ENCODE measurements at places on chromosomes 3 and 15. TPM values are rescaled to one million over a fixed set of nuclear protein-coding genes. Genes with fewer than 3 reads are reported as not detected.

Gene COL8A1
- total RNA-seq: not detected

Gene ZNF445
- total RNA-seq: 9.2 TPM

DNA sequence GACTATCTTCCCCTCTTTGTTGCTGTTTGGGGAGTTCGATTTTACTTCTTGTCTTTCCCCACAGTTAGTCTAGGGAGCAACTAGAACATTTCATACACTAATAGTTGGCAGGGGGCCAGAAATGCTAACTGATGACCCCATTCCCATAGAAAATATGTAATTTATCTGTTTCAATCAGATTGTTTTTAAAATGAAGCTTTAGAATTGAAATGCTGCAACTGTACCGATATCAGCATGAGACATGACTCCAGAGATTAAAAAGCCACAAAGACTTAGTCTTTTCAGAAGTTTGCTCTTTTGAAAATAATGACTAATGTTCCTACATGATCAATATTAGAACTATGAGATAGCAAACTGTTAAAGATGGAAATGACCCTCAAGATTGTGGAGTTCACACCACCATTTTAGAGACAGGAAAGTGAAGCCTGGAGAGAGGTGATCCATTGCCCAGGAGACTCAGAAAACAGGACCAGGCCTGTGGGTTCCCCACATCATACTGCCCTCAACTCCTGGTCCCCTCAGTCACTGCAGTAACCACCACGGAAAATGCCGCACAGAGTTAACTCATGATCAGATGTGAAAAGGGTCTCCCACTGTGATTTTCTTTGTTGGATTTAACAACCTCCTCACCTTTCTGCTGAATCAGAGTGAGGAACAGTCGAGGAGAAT lies 130.3 kb downstream of the CHDH start:
- H3K36me3 ChIP-seq: no peaks in the 10 kb centered on the region
- H3K27me3 ChIP-seq: no peaks in the 10 kb centered on the region
- H3K4me1 ChIP-seq: no peaks in the 10 kb centered on the region

GRCh38 chr15:90799639-90800170 lies 68.7 kb upstream of the FURIN start:
- peaks cover 27% of the 10 kb centered on the region for H3K36me3 ChIP-seq
- peaks cover 15% of the 10 kb centered on the region for H3K4me1 ChIP-seq

DNA sequence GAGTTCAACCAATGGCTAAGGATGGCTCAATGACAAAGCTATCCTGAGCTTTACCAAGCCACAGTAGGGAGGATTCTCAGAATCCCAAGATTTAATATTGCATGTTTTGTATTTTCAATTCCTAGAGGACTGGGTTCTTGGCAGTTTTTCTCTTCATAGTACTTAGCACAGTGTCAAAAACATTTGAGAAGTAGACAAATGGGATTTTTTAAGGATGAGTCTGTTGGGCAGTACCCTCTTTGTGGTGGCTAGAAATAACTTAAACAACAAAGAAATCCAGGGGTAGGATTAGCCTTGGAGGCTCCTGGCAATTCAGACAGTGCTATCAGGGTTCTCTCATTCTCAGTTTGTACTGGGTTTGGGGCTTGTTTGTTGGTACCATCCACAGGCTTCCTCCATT lies 212.8 kb upstream of the RORA start:
- H3K27ac ChIP-seq: no peak overlapping the region
- no peak overlapping the region for H3K4me3 ChIP-seq
- H3K4me1 ChIP-seq: no peaks in the 10 kb centered on the region
- no peak for DNase-seq
- no peaks in the 10 kb centered on the region for H3K36me3 ChIP-seq
- H3K27me3 ChIP-seq: no peaks in the 10 kb centered on the region

- H3K4me1 ChIP-seq: no peaks in the 10 kb centered on the region
- DNase-seq: no peak
- no peak overlapping the region for H3K4me3 ChIP-seq
- H3K36me3 ChIP-seq: no peaks in the 10 kb centered on the region
- H3K27me3 ChIP-seq: no peaks in the 10 kb centered on the region
Observed at GRCh38 chr3:151879679-151880415, 6.4 kb downstream of the SUCNR1 start.

- DNase-seq: no peak
- H3K27ac ChIP-seq: no peak overlapping the region
- no peaks in the 10 kb centered on the region for H3K27me3 ChIP-seq
- no peaks in the 10 kb centered on the region for H3K4me1 ChIP-seq
- H3K4me3 ChIP-seq: no peak overlapping the region
- H3K36me3 ChIP-seq: no peaks in the 10 kb centered on the region
Observed at GRCh38 chr3:61343543-61343942, 92.3 kb upstream of the FHIT start.

GRCh38 chr3:10432156-10432845 lies 73.1 kb downstream of the ATP2B2 start:
- H3K27ac ChIP-seq: no peak overlapping the region
- no peak overlapping the region for H3K4me3 ChIP-seq
- H3K4me1 ChIP-seq: peaks cover 5% of the 10 kb centered on the region

- DNase-seq: peak; percentile 91
- peaks cover 9% of the 10 kb centered on the region for H3K36me3 ChIP-seq
- peak overlapping the region; percentile 71 for H3K4me3 ChIP-seq
- H3K27me3 ChIP-seq: no peaks in the 10 kb centered on the region
Observed at GRCh38 chr3:149969940-149970715, 567 bp downstream of the PFN2 start.

Gene CASR
- total RNA-seq: not detected

Gene ATP8B4
- not detected for total RNA-seq

Gene PEAK1
- 1.4 TPM for total RNA-seq

Gene ADAMTS7
- total RNA-seq: 0.75 TPM

GRCh38 chr15:75049392-75049791 lies 26.0 kb downstream of the PPCDC start:
- H3K4me1 ChIP-seq: peaks cover 22% of the 10 kb centered on the region
- peaks cover 11% of the 10 kb centered on the region for H3K36me3 ChIP-seq
- no peak overlapping the region for H3K27ac ChIP-seq
- H3K4me3 ChIP-seq: no peak overlapping the region
- H3K27me3 ChIP-seq: no peaks in the 10 kb centered on the region

Gene SACM1L
- 61.8 TPM for total RNA-seq

Gene SAMMSON
- total RNA-seq: not detected

Data from Karpas-422 (cell line).